Activated T-cell treated with anti-CD3 and anti-CD28 coated beads, Interleukin-2, amount 50 U/mL, for 24 hours (primary cell): ENCODE measurements at places on chromosomes 12 and 14.

DNA sequence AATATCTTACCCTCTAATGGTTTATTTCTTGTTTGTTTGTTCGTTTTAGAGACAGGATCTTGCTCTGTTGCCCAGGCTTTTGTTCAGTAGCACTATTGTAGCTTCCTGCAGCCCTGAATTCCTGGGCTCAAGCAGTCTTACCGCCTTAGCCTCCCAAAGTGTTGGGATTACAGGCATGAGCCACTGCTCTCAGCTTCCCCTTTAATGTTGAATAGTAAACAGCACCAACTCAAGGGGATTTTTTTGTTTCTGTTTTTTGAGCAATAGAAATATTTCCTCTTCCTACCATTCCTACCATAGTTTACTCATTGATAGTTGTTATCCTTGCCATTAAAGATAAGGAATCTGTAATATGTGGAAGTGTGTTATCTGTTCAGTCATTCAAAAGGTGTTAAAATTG lies 10.7 kb downstream of the ARID4A start:
- DNase-seq, result no peak
- peaks cover 61% of the 10 kb centered on the region for H3K36me3 ChIP-seq
- H3K4me3 ChIP-seq, result no peak overlapping the region
- H3K4me1 ChIP-seq, result peaks cover 26% of the 10 kb centered on the region

DNA sequence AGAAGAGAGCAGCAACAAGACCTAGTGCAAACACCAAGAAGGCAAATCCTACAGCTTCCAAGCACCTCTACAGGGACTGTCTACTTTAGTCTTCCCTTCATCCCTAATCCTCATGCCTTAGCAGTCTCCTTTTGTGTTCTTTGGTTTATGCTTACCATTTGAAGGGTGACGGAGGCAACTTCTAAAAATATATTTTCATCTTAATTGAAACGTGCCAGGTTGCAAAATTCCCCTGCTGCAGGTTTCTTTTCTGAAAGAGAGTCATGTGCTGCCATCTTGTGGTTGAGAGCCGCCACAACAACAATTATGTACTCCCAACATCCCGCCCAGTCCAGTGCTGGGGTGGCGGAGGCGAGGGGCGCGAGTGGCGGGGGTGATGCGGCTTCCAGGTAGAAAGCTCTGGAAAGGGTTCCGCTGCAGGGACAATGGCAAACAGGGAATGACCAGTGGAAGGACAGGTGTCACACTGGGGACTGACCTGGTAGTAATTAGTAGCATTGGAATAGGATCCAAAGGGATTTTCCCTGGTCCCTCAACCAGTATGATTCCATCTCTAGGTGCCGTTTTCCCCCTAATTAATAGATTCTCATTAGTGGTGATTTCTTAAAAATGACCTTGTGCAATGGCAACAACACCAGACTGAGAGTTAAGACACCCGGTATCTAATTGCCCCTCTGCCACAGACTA lies 80.3 kb upstream of the GNG2 start:
- H3K36me3 ChIP-seq, result no peaks in the 10 kb centered on the region
- peak; percentile 79 for DNase-seq
- H3K27ac ChIP-seq, result no peak overlapping the region

DNA sequence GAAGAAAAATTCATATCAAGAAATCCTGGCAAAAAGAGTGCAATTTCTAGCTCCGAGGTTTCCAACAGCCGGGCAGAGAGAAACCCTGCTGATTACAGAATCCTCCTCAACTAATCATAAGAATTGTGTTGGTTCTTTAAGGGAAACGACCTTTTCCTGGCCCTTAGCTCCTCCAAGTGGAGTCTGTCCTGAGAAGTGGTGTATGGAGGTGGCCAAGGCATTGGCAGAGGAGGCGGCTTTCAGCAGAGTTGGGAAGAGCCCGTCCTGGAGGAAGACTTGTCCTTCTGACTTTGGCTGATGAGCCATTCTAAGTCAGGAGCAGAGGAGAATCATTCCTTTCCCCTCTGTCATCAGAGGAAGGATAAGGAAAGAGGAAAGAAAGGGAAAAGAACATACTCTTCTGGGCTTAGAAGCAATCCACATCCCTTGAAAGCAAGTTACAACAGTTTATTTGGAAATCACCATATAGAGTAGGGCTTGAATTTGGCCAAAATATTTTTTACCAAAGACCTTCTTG lies 46.5 kb upstream of the PTCSC3 start:
- no peak overlapping the region for H3K4me3 ChIP-seq
- DNase-seq, result no peak
- no peaks in the 10 kb centered on the region for H3K4me1 ChIP-seq

DNA sequence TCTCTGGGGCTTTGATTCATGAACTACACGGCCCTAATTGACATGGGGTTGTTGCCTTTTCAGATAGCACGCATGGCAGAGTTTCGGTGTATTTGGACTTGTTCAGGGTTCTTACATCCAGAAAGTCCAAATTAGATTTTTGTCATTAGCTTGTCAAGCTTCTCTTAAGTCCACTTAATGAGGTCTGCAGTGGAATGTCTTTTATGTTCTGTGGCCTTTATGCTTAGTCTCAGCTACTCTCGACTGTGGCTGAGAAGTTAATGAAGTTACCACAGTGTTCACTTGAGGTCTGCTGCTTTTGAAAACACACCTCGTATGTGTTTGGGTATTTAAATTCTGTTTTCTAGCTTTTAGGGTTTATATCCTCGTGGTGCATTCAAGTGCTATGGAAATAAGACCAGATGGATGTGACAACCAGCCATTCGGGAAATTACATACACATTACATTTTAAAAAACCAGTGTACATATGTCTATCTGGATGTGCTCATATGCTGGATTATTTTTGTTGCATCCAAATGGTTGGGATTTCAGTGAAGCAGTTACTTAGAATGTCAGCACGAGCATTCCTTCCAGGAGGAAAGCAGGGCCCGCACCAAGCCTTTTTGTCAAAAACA lies 80.2 kb downstream of the RMST start:
- no peak for DNase-seq
- H3K27me3 ChIP-seq, result no peaks in the 10 kb centered on the region
- no peaks in the 10 kb centered on the region for H3K36me3 ChIP-seq
- no peak overlapping the region for H3K4me3 ChIP-seq

DNA sequence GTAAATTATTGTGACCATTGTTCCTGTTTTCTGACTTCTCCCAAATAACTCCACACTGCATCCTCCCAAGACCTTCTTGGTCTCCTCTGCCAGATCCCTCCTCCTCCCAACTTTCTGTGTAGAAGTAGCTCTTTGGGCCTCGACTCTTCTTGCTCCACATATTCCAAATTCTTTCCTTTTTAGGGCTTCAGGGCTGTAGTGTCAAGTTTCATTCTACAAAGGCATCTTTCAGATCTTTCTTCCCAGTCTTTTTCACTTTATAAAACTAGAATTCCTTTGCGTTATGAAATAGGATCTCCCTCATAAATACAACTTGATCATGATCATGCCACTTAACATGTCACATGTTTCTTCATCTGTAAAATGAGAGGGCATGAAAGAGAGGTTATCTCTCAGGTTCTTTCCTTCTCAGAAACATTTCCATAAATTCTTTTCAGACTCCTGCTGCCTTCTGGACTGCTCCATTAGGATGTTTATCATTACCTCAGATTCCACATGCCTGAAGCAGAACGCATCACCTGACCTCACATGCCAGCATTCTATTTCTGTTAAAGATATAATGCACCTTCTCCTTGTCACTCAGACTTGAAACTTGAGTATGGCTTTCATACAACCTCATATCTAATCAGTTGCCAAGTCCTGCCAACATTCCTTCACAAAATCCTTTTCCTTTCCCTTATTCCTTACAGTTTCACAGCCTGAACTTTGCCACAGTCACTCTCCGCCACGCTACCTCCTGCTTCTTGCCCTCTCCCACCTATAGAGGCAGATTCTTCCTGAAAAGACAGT lies 8.5 kb downstream of the SLC38A1 start:
- no peak for DNase-seq
- peaks cover 50% of the 10 kb centered on the region for H3K4me1 ChIP-seq

DNA sequence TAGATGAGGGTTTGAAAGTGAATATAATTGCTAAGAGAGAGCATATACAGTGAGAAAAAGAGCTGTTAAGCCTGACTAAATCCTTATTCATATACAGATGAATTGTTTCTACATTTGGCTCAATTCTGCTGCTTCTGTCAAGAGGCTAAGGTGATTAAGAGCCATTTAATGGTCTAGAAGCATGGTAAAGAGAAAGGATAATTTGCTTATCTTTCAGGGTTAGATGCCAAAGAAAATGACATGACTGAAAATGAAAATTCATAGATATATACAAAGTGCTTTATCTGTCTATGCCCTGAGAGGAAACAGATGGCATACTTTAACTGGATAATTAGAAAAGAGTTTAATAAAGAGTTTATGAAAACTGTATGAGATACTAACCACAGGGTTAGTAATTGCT lies 834.9 kb downstream of the SLC6A15 start:
- no peak overlapping the region for H3K4me3 ChIP-seq
- H3K4me1 ChIP-seq, result no peaks in the 10 kb centered on the region
- DNase-seq, result no peak

DNA sequence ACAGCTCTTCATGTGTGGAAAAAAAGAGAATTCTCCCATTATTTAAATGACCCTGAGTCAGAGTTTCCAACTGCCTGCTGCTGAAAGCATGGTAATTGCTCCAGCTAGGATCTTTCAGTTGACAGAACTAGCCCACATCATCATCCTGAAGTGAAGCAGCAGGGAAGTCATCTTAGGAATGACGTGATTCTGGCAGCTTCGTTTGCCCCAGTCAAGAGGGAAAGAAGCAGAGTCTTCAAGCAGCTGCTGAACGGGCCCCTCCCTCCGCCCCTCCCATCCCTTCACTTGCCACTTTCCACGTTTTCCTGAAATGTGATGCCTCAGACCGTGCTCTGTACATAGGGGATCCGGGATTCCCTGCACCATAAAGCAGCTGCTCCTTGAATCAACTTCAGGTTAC lies 455.0 kb upstream of the TMEM132C start:
- DNase-seq, result no peak
- H3K36me3 ChIP-seq, result no peaks in the 10 kb centered on the region
- no peaks in the 10 kb centered on the region for H3K27me3 ChIP-seq
- H3K4me3 ChIP-seq, result no peak overlapping the region
- no peaks in the 10 kb centered on the region for H3K4me1 ChIP-seq
- no peak overlapping the region for H3K27ac ChIP-seq

- H3K4me3 ChIP-seq, result no peak overlapping the region
- H3K27me3 ChIP-seq, result peaks cover 4% of the 10 kb centered on the region
- peaks cover 3% of the 10 kb centered on the region for H3K36me3 ChIP-seq
- peaks cover 14% of the 10 kb centered on the region for H3K4me1 ChIP-seq
- H3K27ac ChIP-seq, result no peak overlapping the region
These were observed 91.2 kb downstream of the KIF26A start for GRCh38 chr14:104229534-104230055.

- H3K27ac ChIP-seq, result no peak overlapping the region
- H3K36me3 ChIP-seq, result peaks cover 13% of the 10 kb centered on the region
- no peak overlapping the region for H3K4me3 ChIP-seq
- no peak for DNase-seq
- peaks cover 4% of the 10 kb centered on the region for H3K4me1 ChIP-seq
These were observed 9.9 kb downstream of the SAV1 start for GRCh38 chr14:50658203-50658602.

DNA sequence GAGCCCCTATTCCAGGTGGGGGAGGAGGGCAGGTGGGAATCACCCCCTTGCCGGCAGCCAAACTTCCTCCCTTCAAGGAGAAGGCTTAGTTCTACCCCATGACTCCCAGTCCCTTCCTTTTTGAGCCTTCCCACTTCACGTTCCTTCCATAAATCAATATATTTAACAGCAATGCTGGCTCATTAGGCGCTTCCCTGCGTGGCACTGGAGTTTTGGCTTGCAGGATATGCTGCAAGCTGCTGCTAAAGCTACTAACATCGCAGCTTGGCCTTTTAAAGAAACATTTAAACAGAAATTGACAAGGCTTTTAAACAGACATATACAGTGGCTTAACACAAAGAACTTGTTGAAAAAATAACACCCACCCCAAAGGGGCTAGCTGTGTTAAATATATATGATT lies 308.0 kb upstream of the FKBP4 start:
- no peak overlapping the region for H3K4me3 ChIP-seq
- DNase-seq, result no peak
- no peaks in the 10 kb centered on the region for H3K4me1 ChIP-seq
- no peak overlapping the region for H3K27ac ChIP-seq
- H3K36me3 ChIP-seq, result no peaks in the 10 kb centered on the region

DNA sequence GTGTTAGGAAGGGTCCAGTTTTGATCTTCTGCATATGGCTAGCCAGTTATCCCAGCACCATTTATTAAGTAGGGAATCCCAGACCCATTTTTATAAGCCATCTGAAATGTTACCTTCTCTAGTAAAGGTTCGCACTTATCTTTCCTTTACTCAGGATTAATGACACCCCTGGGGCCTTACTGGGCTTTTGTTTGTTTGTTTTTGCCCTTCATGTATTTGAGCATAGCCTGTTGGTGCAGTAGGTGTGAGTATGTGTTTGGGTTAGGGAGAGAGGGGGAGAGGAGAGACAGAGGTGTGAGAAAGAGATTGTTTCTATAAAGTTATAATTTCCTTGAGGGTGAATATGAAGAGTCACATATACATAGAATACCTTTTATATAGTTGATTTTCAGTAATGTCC lies 96.9 kb downstream of the AKAP6 start:
- DNase-seq, result no peak
- H3K36me3 ChIP-seq, result no peaks in the 10 kb centered on the region
- H3K27me3 ChIP-seq, result peaks cover 4% of the 10 kb centered on the region
- no peak overlapping the region for H3K27ac ChIP-seq
- H3K4me3 ChIP-seq, result no peak overlapping the region

DNA sequence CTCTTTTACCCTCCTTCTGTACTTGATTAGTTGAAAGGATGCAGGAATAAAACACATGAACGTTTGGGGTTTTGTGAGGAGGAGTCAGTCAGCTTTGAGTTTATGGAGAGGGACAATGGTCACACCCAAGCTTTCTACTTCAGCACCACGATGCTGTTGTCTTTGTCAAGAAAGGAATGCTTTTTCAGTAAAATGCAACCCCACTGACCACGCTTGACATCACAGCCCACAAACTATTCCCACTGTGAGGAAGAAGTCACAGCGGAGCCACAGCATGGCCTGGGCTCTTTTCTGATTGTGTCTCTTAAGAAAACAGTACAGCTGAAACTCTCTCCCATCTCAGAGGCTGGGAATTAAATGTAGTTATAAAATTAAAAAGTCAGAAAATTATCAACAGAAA lies 135.2 kb downstream of the APAF1 start:
- peaks cover 9% of the 10 kb centered on the region for H3K27me3 ChIP-seq
- no peaks in the 10 kb centered on the region for H3K4me1 ChIP-seq
- H3K27ac ChIP-seq, result no peak overlapping the region
- no peak overlapping the region for H3K4me3 ChIP-seq

- no peaks in the 10 kb centered on the region for H3K27me3 ChIP-seq
- H3K4me1 ChIP-seq, result no peaks in the 10 kb centered on the region
- H3K36me3 ChIP-seq, result no peaks in the 10 kb centered on the region
- H3K27ac ChIP-seq, result no peak overlapping the region
- no peak for DNase-seq
These were observed 313.6 kb downstream of the NUAK1 start for GRCh38 chr12:105825141-105825540.

- H3K27me3 ChIP-seq, result no peaks in the 10 kb centered on the region
- no peaks in the 10 kb centered on the region for H3K36me3 ChIP-seq
- H3K4me1 ChIP-seq, result no peaks in the 10 kb centered on the region
- no peak overlapping the region for H3K4me3 ChIP-seq
These were observed 351.2 kb downstream of the SLC6A15 start for GRCh38 chr12:84561351-84561750.
